ENCODE measurements at places on chromosomes 6 and 20.

DNA sequence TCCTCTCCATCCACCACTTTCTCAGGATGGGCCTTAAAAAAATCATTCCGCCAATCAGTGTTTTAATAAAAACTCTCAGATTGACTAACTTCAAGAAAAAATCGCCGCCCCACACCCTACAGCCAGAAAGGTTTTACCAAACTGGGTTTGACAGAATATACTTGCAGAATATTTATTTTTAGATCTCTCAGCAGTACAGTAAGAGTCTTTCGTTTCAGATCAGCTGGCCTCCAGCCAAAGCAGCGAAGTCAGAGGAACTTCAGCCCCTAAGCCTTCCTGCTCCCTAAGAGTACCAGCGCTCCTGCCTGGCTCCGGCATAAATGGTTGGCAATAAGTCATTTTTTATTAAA lies 24.7 kb downstream of the TBC1D7 start:
- no peak for DNase-seq

DNA sequence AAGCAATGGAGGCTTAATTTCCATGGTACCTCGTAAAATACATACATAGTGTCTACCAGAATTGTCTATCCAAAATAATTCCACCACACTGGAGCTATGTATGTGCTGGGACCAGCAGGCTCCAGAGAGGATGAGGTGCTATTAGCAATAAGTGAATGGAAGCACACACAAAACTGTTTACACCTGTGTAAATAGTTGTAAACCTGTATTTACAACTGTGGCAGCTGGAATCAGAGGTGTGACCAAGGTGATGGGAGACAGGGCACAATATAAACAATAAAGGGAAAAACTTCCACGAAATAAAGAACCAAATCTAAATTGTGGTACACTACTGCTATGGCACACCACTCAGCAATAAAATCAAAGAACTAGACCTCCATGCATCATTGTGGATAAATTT lies 14.4 kb downstream of the RARS2 start:
- DNase-seq, result no peak

- DNase-seq, result no peak
Measured at GRCh38 chr6:10520468-10520867, 683 bp upstream of the GCNT2 start.

DNA sequence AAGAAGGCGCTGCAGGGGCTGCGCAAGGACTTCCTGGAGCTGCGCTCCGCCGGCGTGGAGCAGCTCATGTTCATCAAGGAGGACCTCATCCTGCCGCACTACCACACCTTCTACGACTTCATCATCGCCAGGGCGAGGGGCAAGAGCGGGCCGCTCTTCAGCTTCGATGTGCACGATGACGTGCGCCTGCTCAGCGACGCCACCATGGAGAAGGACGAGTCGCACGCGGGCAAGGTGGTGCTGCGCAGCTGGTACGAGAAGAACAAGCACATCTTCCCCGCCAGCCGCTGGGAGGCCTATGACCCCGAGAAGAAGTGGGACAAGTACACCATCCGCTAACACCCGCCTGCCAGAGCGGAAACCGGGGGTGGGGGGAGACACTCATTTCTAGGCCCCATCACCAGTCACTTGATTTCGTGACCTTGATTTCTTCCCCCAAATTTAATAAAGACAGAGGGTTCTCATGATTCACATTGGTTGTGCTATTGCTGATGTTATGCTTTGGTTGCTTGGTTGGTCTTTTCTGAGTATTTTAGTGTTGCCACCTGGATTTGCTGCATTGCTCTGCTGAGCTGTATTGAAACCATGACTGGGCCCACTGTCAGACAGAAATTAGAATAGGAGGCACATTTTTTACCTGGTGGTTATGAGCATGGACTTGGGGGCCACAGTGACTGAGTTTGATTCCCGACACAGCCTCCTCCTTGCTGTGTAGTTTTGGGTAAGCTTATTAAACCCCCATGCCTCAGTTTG lies 1.5 kb downstream of the FAM50B start:
- DNase-seq, result no peak

DNA sequence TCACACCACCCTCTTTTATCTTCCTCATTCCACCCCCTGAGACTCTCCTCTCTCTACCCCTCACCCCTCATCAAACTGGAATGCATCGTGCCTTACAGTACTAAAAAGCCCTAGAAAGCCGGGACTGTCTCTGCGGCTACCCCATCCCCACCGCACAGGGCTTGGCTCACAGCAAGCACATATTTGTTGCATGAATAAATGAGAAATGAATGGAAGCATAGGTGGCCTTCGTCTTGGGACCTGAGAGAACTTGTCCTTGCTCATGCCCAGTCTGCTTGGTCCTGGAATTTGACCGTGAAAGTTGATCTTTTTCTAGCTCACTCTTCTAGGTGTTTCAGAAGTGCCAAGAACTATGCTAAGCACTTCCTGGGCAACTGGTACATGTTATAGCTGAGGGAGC lies 53.3 kb downstream of the APCDD1L start:
- no peak for DNase-seq

DNA sequence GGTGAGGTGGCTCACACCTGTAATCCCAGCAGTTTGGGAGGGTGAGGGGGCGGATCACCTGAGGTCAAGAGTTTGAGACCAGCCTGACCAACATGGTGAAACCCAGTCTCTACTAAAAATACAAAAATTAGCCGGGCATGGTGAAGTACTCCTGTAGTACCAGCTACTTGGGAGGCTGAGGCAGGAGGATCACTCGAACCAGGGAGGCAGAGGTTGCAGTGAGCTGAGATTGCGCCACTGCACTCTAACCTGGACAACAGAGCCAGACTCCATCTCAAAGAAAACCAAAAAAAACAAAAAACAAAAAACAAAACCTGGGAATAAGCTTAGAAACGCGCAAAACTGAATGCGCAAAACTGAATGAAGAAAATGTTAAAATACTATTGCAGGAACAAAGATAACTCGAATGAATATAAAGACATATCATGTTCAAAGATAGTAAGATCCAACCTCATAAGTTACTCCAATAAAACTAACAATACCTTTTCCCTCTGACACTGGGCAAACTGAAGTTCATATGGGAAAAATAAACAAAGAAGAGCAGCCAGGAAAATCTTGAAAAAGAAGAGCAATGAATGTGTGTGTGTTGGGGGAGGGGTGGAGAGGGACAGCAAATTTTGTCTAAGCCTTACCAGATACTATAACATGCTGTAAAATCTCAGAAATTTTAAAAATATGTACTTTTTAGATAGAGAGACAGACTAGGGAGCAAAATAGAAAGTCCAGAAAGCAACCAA lies 101.0 kb upstream of the BEND3 start:
- no peak for DNase-seq

- no peak for DNase-seq
Measured at GRCh38 chr6:148854992-148855391, 108.2 kb downstream of the UST start.

GRCh38 chr6:4763921-4764320 lies 12.3 kb upstream of the CDYL start:
- DNase-seq, result no peak

GRCh38 chr20:25573288-25574251 lies 11.8 kb downstream of the NINL start:
- no peak for DNase-seq

DNA sequence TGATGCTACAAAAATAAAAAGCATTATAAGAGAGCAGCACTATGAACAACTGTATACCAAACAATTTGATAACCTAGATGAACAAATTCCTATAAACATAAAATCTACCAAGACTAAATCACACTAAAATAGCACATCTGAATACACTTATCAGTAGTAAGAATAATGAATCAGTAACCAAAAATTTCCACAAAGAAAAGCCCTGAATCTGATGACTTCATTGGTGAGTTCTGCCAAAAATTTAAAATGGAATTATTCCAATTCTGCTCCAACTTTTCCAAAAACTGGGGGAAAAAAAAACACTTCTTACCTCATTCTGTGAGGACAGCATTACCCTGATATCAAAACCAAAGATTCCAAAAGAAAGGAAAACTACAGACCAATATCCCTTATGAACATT lies 206.2 kb downstream of the WDR27 start:
- DNase-seq, result no peak

DNA sequence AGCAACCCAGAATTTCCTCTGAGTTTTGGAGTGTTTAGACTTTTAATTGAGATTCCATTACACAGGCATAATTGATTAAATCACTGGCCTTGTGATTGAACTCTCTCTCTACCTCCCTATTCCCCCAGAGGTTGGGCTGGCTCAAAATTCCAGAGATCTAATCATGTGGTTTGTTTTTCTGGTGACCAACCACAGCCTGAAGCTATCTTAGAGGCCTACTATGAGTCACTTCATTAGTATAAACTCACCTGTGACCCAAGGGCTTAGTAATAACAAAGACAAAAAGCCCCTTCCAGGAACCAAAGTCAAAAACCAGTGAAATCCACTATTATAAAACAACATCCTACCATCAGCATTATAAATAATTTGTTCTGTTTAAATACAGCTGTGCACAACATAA lies 992.5 kb upstream of the CITED2 start:
- no peak for DNase-seq

DNA sequence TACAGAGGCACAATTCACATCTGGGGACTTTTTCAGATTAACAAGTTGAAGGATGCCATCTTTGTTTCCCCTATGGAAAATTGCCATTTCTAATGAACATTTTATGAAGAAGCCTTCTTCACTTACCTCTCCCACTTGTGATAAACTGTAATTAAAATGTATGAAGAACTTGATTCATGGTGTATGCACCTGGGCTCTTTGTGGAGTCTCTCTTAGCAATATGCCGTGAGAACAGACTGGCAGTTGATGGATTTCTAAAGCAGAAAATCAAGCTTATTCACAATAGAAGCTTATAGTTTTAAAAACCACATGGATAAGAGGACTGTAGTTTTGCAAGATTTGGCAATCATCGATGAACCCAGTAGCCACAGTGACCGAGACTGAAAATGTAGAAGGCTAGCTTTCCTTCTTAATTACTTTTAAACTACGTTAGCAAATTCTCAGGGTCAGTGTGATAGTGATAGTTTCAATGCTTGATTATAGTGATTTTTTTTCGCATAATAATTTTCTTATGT lies 270.6 kb downstream of the PRL start:
- no peak for DNase-seq

- DNase-seq, result no peak
Measured at GRCh38 chr20:53423587-53424146, 170.0 kb downstream of the ZNF217 start.

DNA sequence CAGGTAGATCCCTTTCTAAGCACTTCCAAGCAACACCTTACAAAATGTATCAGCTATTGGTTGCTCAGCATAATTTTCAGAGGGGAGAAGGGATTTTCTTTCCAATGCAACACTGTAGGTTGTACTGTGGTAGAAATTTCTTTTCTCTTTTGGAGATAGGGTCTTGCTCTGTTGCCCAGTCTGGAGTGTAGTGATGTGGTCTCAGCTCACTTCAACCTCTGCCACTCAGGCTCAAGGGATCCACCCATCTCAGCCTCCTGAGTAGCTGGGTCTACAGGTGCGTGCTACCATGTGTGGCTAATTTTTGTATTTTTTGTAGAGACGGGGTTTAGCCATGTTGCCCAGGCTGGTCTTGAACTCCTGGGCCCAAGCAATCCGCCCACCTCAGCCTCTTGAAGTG lies 16.3 kb downstream of the RAD21L1 start:
- no peak for DNase-seq

- no peak for DNase-seq
Measured at GRCh38 chr20:34643928-34644327, 33.0 kb downstream of the PIGU start.

GRCh38 chr6:29970711-29971110 lies 28.4 kb downstream of the HLA-A start:
- DNase-seq, result no peak

DNA sequence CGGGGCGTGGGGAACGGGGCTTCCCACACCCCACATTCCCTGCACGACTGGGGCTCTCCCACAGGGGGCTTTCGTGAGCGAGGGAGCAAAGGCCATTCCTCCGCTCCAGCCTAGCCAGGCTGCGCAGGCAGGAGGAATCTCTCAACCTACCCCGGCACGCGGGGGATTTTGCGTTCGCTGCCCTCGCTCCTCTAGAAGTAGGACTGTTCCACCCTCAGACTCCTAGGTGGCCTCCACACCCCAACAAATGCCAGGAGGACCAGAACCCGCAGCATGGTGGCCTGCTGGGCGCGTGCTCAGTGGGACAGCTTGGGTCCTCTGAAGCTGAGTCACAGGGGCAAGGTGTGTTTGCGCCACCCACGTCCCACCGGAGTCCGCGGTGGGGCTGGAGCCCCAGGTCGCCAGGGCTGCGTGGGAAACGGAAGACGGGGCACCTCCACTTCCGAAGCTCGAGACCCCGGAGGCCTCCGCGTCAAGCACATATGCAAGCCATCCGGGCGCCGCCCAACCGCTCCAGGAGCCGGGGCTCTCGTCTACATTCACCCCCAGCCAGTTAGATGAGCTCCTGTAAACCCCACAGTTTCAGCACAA lies 1938.5 kb upstream of the DEFB115 start:
- no peak for DNase-seq

DNA sequence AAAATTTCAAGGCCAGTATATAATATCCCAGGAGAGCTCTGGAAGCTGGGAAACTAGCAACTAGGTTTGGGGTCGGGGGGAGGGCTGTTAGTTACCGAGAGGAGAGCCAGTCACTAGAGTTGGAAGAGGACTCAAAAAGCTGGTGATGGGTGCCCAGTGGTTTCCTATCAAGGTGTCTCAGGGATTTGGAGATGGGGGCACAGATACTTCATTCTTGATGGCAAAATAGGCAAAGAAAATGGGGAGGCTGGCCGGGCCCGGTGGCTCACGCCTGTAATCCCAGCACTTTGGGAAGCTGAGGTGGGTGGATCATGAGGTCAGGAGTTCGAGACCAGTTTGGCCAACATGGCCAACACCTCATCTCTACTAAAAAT lies 805 bp downstream of the PHF1 start:
- DNase-seq, result no peak

- DNase-seq, result no peak
Measured at GRCh38 chr6:79072640-79073181, 5.3 kb downstream of the PHIP start.

DNA sequence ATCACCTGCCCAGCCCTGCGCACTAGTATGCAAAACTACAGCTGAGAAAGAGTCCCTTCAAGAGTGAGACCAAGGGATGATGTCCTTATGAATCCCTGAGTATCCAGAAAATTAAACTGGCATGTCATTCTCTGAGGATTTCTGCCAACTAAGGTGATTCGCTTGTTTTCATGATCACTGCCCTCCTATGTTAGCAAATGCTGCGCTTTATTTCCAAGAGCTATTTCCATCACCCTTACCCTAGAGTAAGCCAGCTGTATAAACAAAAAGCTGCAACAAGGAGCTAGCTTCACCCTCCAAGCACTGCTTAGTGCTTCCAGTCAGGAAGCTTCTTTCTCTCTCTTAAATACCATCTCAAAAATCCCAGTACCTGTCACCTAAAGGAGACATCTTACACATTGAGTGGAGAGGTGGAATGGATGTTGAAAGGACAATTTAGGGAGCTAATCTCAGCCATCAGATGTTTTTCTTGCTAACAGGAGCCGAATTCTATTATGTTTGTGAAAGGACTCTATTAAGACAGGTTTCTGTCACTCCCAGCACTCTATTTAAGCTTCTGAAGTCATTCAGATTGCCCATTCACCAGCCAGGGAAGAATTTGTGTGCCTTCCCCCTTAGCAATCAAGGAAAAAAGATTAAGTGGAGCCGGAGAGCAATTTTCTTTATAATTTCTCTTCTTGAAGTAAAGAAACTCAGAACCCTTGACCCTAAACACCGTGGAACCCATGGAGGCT lies 322.2 kb downstream of the NRN1 start:
- DNase-seq, result no peak

GRCh38 chr20:13898012-13898612 lies 92.3 kb downstream of the SEL1L2 start:
- DNase-seq, result no peak

Measured in stimulated activated CD8-positive, alpha-beta memory T cell treated with anti-CD3 and anti-CD28 coated beads, Interleukin-15, amount 100 ng/mL, for 4 hours (primary cell).